ENCODE measurements at places on chromosomes 4 and X.

GRCh38 chr4:40763228-40763716 lies 13.5 kb downstream of the NSUN7 start:
- peak; percentile 40 for DNase-seq

GRCh38 chrX:53184836-53185235 lies 40.2 kb downstream of the KDM5C start:
- peak; percentile 18 for DNase-seq

- DNase-seq, result no peak
Observed at GRCh38 chr4:125303821-125304220, 10.9 kb upstream of the FAT4 start.

DNA sequence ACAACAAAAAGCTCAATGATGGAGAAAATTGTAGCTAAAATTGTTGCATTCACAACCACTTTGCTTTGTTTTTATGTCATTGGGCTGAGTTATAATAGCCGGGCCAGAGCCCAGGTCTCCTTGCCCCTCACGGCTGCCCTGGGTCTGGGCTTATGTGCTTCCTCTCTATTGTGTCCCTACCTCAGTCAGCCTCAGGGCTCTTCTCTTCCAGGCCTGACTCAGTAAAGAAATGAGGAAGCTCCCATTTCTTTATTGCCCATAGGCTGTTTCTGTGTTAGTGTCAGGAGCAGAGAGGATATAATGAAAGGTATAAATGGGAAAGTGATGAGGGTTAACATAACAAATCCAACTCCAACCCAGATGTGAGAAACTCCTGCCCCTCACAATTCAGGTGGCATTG lies 18.0 kb downstream of the BST1 start:
- no peak for DNase-seq

GRCh38 chrX:114970806-114971205 lies 46.6 kb downstream of the IL13RA2 start:
- no peak for DNase-seq

GRCh38 chr4:8851321-8852117 lies 20.1 kb downstream of the HMX1 start:
- DNase-seq, result no peak

DNA sequence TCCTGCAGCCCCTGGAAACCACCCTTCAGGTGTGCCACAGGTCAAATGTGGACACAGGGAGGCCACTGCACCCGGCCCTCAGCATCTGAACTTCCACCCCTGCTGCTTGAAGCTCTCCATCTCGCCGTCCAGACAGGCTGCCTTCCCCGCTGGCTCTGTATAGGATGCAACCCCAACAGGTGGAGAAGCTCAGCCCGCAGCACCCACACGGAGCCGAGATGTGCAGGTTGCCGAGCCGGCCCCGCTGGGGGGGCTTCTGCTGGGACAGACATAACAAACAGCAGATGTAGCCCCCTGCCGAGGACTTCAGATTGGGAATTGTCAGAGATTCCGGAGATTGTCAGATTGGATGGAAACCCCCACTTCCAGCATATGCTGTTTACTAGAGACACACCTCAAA lies 20.5 kb downstream of the TMEM187 start:
- no peak for DNase-seq

- DNase-seq, result no peak
Observed at GRCh38 chrX:21369613-21370012, 4.6 kb upstream of the CNKSR2 start.

- DNase-seq, result no peak
Observed at GRCh38 chr4:122978789-122979188, 56.4 kb upstream of the NUDT6 start.

DNA sequence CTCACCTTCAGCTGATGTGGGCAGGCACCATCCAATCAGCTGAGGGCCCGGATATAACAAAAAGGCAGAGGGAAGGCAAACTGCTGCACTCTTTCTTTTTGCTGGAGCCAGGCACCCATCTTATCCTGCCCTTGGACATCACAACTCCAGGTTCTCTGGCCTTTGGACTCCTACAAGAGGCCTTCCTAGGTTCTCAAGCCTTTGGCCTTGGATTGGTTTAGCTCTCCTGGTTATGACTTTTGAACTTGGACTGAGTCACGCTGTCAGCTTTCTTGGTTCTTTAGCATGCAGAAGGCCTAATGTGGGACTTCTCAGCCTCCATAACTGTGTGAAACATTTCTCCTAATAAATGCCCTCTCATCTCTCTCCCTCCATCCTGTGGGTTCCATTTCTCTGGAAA lies 23.0 kb upstream of the N4BP2 start:
- no peak for DNase-seq

GRCh38 chr4:176539785-176540175 lies 220.0 kb downstream of the SPCS3 start:
- no peak for DNase-seq

GRCh38 chrX:137823257-137823656 lies 257.3 kb downstream of the ZIC3 start:
- no peak for DNase-seq

- DNase-seq, result no peak
Observed at GRCh38 chrX:95762716-95763115, 921.9 kb upstream of the DIAPH2 start.

DNA sequence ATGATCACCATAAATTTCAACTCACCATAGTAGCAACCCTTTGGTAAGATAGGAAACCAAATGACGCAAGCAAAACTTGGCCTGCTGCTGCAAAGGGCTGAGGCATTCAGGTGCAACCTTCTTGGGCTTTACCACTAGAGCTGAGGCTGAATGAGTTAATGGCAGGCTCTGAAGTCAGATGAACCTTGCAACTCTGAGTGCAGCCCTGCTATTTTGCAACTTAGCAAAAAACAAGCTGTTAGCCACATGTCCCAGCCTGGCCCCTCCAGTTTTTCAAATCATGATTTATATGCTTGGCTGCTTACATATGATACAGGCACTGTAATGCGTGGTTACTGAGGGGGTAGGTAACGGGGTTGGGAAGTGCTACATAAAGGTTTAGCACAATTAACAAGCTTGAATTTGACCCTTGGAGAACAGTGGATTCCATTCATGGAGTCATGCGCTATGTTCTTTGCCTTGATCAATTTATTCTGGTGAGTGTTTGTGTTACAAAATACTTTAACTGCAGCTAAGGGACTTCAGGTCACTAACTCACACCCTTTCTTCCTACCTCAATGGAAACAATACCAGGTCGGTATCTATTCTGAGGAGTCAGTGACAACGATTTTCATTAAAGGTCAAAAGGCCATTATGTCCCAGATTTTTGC lies 80.5 kb upstream of the PPARGC1A start:
- DNase-seq, result no peak

DNA sequence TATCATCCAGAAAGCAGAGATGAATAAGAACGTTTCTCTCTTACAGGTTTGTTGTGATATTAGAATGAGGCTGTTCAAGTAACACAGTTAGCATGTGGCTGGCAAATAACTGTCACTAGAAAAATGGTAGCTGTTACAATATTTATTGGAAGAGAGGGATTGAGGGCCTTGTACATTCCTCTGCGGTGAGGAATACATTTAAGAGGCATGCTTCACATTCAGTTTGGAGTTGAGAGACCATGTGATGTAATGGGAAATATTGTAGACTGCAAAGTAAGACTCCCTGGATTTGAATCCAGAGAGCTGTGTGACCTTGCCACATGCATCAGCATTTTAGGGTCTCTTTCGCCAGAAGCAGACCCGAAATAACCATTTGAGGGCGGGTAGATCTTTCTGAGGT lies 104.8 kb upstream of the KIT start:
- no peak for DNase-seq

GRCh38 chr4:47837908-47838294 lies at the start of gene CORIN:
TSS of gene CORIN (minus strand) at chr4:47838067. CDS start at chr4:47837949, 118 bp downstream.
- DNase-seq, result no peak

- DNase-seq, result no peak
Observed at GRCh38 chr4:118177126-118177525, 142.8 kb downstream of the NDST3 start.

DNA sequence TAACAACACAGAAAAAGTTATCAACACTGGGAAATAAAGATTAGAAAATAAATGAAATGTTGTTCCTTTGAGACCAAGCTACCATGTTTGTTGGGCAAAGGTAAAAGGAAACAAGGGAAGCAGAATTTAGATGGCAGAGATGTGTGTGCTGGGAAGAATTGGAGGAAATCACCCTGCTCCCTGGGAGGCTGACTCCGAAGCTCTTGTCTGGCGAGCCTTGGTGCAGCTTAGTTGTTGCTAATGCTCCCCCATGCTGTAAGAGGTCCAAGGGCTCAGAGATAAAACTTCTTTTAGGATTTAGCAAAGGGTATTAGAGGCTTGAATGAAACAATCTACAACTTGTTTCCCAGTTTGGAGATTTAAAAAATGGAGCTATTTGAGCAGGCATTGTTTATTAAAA lies 123.8 kb upstream of the DDIT4L start:
- DNase-seq, result no peak
